Osteocyte (in vitro differentiated cells): ENCODE measurements at places on chromosomes 7 and 10. TPM values are rescaled to one million over a fixed set of nuclear protein-coding genes. Genes with fewer than 3 reads are reported as not detected.

The MOGAT3 gene
- not detected in 2 replicates for total RNA-seq

The PRLHR gene
- total RNA-seq = not detected in 2 replicates

The CAMK2B gene
- not detected in 2 replicates for total RNA-seq

The AOAH gene
- not detected in 2 replicates for total RNA-seq

The MBL2 gene
- not detected in 2 replicates for total RNA-seq

The ACTR1A gene
- 120 and 123 TPM in 2 replicates for total RNA-seq

The AMPH gene
- total RNA-seq = 9.8 and 10.7 TPM in 2 replicates
